Stimulated activated CD4-positive, alpha-beta T cell treated with anti-CD3 and anti-CD28 coated beads, TNF-alpha, amount 100 ng/mL, for 48 hours (primary cell): ENCODE measurements at places on chromosomes 1 and 21.

DNA sequence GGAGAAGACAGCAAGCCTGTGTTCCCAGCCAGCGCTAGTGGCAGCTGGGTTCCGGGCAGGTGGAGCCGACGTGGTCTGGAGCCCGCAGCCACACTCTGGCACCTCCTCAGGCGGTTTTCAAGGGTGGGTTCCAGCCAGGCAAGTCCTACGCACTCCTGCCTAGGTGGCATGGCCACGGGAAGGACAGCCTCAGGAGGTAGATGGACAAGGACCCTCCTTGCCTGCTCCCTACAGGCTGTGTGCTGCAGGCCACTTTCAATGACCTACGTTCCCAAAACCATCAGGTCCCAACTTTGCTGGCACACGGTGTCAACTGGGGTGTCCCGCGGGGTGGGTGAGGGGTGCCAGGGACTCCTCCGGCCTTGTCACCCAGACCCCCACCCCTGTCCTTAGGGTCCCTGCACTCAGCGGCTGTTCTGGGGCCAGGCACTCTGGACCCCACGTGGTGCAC lies 6.7 kb upstream of the PTGER3 start:
- no peak for DNase-seq

GRCh38 chr1:53567851-53568250 lies 108.7 kb downstream of the DMRTB1 start:
- no peak for DNase-seq

- no peak for DNase-seq
Observed at GRCh38 chr1:5819391-5820025, 172.7 kb downstream of the NPHP4 start.

DNA sequence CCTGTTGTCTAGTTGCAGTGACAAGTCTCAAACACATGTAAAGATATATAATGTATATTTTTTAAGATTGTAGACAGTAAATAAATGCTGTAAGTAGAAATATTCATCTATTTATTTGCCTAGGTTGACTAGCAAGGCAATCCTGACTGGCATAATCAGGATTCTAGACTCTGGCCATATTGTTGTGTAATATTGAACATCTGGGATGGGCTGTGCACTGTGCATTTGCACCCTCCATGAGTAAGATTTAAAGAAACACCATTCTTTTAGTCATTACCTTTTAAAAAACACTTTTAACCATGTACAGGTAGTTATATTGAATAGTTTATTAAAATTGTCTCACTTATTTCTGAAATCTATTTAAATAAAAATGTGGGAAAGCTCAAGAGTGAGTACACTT lies 32.4 kb downstream of the RASAL2 start:
- no peak for DNase-seq

GRCh38 chr1:156898161-156898566 lies 4.6 kb downstream of the PEAR1 start:
- no peak for DNase-seq

DNA sequence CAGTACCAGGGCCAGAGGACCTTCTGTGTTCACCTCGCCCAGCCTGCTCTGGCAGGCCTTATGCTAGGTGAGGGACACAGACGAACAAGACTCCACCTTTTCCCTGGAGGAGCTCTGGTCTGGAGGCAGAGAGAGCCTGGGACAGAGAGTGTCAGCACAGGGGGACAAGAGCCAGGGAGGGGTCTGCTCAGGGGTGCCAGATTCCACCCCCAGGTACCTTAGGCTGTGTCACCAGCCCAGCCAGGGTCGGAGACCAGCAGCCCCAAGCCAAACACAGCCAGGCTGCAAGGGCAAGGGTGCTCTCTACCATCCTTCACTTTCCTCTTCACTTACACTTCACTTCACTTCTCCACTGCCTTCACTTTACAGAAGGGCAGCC lies 4.3 kb upstream of the LRP8 start:
- DNase-seq: no peak

GRCh38 chr1:164794356-164794755 lies 235.4 kb downstream of the PBX1 start:
- DNase-seq: no peak

DNA sequence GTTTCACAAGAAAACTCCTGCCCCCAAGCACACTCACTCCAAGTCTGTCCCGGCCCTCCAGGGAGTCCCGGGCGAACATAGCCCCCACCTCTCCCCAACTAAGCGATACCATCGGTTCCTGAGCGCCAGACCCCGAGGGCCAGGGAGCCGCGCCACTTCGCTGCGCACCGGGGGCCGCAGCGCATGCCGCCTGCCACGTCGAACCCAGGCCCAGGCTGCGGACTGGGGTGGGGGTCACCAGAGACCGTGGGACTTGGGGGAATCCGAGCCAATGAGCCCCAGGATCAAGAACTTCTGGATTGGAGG lies 801 bp downstream of the RSPO1 start:
- no peak for DNase-seq
